ENCODE measurements at places on chromosomes 2 and 18.

DNA sequence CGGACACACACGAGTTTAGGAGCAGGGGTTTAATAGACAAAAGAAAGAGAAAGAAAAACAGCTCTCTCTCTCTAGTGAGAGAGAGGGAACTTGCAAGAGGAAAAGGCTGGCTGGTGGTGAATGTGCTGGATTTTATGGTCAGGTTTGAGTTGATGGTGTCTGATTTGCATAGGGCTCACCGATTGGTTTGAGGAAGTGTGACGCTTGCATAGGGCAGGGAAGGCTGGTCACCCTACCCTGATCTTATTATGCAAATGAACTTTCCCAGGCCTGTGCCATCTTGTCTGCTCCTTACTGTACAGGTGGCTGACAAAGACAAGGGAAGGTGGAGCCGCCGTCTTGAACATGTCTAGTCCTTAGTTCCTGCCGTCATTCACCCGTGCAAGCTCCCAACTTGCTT is 408.9 kb downstream of the RIT2 start:
- no peak for DNase-seq

- no peak for DNase-seq
Observed at GRCh38 chr18:52403291-52404021, 63.5 kb downstream of the DCC start.

DNA sequence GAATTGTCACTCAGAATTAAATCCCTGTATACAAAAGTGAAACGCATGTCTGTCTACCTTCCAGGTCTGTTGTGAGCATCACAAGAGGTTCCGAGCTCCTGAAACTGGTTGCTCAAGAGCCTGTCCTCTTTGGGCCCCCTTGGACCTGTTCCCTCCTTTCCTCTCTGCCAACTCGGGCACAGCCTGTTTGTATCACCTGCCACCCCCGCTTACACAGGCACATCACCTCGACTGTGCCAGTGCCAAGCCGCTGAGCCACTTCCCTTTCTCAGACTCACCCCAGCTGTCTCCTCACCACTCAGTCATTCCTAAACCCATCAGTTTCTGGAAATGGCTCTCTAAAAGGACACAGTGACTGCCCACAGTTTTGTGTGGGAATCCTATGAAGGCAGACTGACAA is 3.1 kb downstream of the EFR3B start:
- no peak for DNase-seq

DNA sequence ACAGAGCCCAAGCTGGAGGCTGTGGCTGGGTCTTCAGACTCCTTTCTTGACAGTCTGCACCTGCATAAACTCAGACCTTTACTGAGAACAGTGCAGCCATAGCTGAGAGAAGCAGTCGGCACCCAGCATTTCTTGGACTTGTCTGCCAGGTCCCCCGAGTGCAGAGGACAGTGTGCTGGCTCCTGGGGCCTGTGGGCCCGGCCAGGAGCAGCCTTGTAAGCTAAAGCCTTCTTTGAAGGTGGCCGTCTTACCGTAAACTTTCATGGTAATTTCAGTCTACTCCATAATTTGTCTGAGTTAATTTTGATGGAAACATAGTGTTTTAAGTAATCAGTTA is 70.9 kb downstream of the LRRFIP1 start:
- no peak for DNase-seq

GRCh38 chr2:48265169-48266030 is 264.6 kb upstream of the STON1 start:
- DNase-seq = no peak

- no peak for DNase-seq
Observed at GRCh38 chr2:165793779-165794535, at the start of gene GALNT3. Gene GALNT3 (minus strand): TSS chr2:165794247. CDS start chr2:165770700, 23,547 bp downstream.

DNA sequence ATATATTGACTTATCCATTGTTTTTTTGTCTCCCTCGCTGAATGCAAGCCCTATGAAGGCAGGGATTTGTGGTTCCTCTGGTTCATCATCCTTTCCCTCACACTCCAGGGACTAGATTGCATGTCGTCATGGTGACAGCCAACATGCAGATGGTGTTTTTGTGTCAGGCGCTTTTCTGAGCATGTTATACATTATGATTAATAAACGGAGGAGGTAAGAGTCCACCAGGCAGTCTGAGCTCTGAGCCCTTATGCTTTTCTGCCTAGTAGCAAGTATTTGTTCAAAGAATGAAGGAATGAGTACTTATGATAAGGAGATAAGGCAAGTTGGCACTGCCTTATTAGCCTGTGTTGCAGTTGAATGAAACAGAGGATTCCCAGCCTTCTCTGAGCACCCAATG is 181.6 kb downstream of the MGAT5 start:
- no peak for DNase-seq

- no peak for DNase-seq
Observed at GRCh38 chr2:146004462-146004861, 1484.5 kb upstream of the ZEB2 start.

- no peak for DNase-seq
Observed at GRCh38 chr2:111049792-111050640, 70.7 kb upstream of the BCL2L11 start.

GRCh38 chr18:10318691-10318970 is 135.8 kb upstream of the APCDD1 start:
- no peak for DNase-seq

GRCh38 chr2:15684161-15685039 is 92.7 kb downstream of the DDX1 start:
- no peak for DNase-seq

GRCh38 chr18:136433-136832 is 21.9 kb upstream of the USP14 start:
- no peak for DNase-seq

DNA sequence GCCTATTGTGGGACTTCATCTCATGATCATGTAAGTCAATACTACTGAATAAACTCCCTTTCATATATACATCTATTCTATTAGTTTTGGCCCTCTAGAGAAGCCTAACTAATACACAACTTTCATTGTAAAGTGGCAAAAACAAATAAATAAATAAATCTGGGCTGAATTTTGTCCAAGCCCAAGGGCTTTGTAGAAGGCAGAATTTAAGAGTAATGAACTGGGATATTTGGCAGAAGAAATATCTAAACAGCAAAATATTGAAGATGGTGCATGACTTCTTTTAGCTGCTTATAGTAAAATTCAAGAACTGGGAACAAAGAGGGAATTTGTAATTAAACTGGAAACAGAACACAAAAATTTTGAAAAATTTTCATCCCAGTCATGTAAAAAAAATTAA is 246.7 kb upstream of the GULP1 start:
- no peak for DNase-seq

GRCh38 chr2:191965733-191966132 is 118.8 kb upstream of the CAVIN2 start:
- no peak for DNase-seq

DNA sequence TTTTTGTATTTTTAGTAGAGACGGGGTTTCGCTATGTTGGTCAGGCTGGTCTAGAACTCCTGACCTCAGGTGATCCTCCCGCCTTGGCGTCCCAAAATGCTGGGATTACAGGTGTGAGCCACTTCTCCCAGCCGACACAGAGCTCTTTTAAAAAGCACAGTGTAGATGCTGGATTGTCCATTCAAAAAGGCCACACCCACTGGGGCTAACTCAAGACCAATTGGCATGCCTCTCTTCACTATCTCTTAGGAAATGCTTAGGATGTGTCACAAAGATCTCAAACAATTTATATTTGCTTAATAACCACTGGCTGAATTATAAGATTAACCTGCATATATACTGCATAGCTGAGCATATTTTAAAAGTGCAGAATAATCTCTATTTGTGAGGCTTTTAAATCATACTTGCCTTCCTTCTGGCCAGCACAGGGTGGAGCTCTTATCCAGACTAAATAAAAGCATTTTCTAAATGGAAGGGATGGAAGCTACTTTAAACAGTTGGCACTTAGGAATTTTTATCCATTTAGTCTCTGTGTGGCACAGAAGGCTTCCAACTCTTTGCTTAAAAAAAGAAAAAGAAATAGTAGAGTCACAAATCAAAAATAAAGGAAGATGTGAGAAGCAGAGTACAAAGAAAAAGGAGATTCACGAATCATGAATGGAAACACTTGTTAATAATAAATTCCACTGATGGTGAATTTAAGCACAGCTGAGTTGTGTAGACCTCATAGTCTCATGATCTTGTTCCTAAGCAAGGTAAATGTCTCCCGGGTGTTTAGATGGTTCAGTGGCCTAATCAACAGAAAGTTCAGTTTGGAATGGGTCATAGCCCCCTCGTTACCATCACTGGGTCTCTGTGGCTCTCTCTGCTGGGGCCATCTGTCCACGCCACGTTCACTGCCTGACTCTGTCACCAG is 22.4 kb downstream of the CRYGD start:
- no peak for DNase-seq

DNA sequence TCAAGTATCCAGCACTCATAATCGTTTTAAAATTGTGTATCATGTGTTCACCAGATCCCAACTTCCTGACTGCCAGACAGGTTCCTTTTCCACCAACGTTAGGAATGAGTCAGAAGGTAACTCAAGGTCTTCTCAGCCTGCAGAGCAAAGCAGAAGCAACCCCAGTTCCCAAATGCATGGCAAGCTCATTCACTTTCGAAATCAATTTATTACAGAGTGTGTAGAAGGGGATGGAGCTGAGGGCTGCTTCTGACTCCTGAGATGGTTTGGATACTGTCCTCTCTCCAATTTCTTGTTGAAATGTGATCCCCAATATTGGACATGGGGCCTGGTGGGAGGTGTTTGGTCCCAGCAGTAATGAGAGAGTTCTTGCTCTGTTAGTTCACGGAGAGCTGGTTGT is 114.5 kb downstream of the PIEZO2 start:
- DNase-seq = no peak

DNA sequence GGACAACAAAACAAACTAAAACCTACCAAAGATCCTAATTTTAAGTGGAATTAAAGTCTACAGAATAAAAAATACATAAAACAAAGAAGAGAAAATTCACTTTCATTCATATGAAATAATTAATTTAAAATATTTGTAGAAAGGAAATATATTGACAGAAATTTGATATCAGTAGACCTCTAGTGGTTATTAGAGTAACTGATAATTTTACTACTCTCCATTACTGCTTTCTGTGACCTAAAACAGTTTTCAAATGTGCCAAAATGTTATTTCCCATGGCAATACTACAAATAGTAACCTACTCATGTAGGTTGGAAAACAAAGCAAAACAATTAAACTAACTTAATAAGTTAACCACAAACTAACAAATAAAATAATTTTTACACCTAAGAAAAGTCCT is 147.1 kb downstream of the NOL4 start:
- no peak for DNase-seq

DNA sequence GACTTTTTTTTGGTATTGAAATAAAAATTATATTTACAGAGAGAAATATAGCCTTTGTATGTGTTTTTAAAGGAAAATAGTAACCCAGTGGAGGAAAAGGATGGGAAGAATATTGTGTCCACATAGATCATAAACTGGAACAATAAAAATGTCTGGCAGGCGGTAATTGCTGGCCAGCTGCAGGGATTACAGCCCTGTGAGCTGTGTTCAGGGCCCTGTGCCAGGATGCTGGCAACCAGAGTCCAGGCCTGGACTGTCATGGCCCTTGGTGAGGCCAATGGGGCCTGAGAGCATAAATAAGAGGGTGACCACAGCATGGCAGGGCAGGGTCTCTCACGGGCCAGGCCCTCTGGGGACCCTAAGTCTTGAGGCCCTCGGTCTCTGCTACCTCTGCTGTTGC is 171.2 kb downstream of the ACOXL start:
- DNase-seq = no peak

GRCh38 chr2:235550378-235550760 is 56.5 kb downstream of the AGAP1 start:
- no peak for DNase-seq

DNA sequence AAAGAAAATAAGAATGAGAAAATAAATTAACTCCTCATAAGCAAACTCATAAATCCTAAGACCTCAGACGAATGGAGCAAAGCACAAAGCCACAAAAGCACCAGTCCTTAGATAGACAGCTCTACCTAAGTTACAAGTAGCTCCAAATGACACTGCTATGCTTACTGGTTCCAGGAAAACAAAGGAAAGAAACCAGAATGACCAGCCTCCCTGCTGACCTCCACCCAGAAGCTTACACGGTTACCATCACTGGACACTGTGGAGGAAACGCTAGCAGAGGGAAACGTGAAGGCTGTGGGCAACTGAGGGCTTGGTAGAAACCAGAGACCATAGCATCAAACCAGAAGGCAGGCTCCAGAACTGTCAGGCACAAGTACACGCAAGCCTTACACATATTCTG is 67.8 kb downstream of the STK39 start:
- DNase-seq = no peak

DNA sequence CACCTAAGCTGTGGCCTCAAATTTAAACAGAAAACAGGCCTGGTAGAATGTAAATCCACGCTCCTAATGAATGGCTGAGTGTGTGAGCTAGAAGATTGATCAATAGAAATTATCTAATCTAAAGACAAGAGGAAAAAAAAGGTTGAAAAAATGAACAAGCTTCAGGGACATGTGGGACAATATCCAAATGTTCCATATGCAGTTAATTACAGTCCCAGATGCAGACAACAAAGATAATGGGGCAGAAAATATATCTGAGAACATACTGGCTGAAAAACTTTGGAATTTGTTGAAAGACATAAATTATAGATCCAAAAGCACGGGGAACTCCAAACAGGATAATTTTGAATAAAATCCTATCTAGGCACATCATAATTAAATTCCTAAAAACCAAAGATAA is 186.7 kb upstream of the SIX2 start:
- no peak for DNase-seq

DNA sequence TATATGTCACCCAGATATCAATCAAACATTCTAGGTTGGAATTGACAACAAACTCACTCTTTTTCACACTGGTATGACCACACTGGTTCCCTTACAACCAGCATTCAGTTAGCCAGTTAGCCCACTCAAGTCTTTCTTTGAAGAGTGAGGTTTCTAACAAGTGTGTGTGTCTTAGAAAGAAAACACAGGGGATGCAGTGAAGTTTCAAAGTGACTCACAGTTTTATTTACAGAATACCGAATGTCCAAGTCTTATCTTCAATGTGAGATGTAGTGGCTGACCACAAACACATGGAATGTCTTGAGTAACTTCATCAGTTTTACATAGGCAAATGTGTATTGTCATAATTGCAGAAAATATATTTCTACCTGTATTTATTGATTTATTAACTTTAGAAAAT is 274.7 kb upstream of the HNMT start:
- DNase-seq = peak; percentile 55

DNA sequence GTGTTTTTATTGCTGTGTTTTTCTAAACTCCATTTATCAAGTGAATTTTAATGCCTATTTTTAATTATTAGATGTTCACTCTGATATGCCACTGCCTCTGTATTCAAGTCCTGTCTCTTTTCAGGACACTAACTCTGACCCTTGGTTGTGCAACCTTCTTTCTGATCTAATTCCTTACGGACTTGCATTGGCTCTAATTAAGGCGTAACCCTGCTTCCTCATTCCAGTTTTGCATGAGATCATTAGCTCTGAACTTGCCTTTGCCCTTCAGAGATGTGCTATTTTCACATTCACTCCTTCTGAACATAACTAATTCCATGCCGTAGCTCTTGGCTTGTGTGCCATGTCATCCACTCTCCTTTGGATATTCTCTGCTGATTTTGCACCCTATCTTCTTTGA is 162.5 kb upstream of the TMEFF2 start:
- DNase-seq = no peak

GRCh38 chr2:214244847-214245246 is 166.0 kb upstream of the VWC2L start:
- DNase-seq = peak; percentile 22

Data from non-pigmented ciliary epithelial cell (primary cell).